NCI-H526 treated with DMSO at 0.1 percent for 48 hours (cell line): ENCODE measurements at places on chromosomes 2 and 18.
A peak's percentile ranks its signal among the peaks of the same experiment; 100 is the strongest.

DNA sequence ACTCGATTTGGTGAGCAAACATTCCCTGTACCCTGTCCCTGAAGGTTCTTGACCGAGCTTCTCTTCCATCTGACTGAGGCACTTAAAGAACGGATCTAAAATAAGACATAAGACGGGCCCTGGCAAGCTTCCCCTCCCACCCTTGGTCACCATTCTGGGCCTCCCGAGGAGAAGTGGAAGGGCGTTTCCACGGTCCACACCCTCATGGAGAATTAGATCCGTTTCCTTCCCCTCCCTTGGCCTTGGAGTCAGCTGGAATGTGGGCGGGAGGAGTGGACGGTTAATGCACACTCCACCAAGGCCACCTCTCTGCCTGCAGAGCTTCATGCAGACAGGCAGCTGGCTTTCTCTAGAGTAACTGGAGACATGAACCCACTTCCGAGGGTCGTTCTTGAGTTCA, 257.3 kb upstream of the APCDD1 start:
- no peak for DNase-seq

GRCh38 chr2:127413782-127414637, 4.2 kb upstream of the PROC start:
- DNase-seq, result no peak

DNA sequence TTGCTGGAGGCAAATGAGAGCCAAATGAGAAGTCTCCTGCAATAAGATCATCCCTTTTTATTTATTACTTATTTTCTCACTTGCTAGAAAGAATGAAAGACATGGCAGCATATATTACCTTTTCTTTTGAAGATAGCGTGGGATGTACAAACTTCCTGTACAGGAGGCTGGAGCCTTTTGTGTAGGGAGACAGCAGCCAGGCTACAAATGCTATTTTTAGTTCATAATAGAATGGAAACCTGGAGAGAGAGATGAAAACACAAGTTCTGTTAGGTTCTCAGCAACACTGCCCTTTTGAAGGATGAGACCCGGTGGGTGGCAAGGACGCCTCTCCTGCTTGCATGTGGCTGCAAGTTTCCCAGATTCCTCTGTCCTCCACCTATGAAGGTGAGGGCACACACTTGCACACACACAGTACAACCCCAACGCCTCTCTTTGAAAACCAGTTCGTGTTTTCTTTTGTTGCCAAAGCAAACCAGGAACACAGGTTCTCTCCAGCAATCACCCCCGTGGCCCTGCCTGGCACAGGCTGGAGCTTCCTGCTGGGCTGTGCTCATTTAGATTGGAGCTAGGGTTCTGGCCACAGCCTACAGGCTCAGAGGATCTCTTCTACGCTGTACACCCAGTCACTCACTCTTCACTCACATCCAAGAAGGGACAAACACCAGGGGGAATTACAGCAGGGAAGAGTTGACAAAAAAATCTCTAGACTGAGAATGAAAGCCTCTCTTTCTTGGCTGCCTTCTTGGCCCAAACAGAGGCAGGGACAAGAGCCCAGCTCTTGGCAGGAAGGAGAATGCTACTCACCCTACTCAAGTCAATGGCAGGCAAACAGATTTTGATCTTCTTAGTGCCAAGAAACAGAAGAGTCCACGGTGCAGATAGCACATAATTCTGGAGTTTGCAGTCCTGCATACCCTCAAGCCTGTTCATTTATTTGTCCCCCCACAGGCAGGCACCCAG, 55.6 kb downstream of the MRPL35 start:
- DNase-seq, result no peak

- DNase-seq, result peak; percentile 51
Measured at GRCh38 chr2:84881581-84882413, 913 bp upstream of the TRABD2A start.

DNA sequence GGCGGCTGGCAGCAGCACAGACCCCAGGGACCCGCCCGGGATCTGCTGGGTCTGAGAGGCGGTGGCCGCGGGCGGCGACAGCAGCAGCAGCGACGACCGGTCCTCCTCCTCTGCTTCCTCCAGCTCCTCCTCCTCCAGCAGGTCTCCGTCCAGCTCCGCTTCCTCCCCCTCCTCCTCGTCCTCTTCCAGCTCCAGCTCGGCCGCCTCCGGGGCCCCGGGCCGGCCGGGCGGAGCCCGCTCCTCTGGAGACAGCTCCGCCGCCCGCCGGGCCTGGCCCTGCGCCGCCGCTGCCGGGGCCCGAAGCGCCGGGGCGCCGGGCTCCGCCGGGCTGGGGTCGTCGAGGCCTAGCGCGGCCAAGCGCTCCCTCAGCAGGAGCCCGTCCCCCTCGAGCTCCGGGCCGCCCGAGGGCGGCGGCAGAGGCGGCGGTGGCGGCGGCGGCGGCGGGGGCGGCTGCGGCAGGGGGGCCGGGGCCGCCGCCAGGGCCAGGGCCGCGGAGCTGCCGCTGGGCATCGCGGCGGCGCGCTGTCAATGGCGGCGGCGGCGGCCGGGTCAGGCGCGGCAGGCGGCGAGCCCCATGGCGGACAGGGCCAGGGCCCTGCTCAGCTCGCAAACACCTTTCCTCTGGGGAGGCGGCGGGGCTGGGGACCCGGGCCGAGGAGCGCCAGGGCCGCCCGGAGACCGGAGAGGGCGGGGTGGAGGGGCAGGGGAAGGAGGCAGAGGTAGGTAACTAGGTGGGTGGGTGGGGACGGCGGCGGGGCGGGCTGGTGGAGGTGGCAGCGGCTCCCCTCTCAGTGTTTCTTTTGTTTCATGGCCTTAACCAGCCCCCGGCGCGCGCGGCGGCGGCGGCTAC, 445 bp downstream of the MEX3C start:
- peak; percentile 8 for DNase-seq

GRCh38 chr18:63119647-63120046, 199.9 kb downstream of the BCL2 start:
- DNase-seq, result peak; percentile 26

GRCh38 chr2:65443509-65444186, 11.2 kb upstream of the SPRED2 start:
- no peak for DNase-seq

DNA sequence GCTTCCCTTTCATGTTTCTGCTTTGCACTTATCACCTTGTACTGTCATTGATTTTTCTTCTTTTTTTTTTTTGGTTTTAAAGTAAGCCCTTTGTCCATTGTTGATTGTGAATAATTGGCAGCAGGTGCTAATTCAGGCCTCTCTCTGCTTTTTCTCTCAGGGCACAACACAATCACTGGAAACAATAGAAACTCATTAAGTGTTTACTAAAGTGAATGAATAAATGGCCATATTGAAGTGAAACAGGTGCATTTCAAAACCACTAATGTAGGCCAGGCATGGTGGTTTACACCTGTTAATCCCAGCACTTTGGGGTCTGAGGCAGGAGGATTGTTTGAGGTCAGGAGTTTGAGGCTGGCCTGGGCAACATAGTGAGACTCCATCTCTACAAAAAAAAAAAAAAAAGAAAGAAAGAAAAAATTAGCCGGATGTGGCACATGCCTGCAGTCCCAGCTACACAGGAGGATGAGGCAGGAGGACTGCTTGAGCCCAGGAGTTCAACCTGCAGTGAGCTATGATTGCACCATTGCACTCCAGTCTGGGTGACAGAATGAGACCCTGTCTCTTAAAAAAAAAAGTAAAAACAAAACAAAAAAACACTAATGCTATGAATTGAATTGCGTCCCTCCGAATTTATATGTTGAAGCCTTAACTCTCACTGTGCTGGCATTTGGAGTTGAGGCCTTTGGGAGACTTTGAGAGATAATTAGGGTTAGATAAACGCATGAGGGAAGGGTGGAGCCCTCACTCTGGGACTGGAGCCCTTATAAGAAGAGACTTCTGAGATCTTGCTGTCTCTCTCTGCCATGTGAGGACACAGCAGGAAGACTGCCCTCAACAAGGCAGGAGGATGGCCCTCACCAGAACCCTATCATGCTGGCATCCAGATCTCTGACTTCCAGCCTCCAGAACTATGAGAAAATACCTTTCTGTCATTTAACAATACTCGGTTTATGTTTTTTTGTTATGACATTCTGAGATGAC, 19.9 kb downstream of the SLC38A11 start:
- no peak for DNase-seq

GRCh38 chr18:79486356-79487182, 90.8 kb downstream of the NFATC1 start:
- DNase-seq, result no peak

DNA sequence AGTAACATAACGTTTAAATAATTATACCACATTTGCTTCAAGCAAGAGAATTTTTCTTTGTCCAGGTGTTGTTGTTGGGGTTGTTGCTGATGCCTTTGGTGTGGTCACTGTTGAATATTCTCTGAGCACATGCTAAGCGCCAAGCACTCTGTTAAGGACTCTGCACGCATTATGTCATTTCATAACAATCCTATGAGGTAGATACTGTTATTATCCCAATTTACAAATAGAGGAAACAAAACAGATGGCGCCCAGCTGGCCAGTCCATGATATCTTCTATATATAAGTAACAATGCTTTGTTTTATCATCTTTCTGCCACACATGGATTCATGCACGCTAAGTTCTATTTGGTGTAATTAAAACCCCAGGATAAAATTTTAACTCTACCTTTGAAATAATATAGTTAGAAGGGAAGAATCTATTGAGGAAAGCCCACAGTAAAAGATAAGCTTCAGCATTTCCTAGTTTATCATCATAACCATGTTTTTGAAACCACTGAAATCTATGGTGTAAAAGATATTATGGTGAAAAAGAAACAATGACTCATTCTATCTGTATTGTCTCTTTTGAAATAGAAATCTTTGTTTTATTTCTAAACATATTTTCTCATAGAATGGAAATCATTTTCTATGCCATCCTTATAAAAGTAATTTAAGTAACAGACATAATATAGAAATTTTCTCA, 199.7 kb downstream of the PID1 start:
- DNase-seq, result no peak

DNA sequence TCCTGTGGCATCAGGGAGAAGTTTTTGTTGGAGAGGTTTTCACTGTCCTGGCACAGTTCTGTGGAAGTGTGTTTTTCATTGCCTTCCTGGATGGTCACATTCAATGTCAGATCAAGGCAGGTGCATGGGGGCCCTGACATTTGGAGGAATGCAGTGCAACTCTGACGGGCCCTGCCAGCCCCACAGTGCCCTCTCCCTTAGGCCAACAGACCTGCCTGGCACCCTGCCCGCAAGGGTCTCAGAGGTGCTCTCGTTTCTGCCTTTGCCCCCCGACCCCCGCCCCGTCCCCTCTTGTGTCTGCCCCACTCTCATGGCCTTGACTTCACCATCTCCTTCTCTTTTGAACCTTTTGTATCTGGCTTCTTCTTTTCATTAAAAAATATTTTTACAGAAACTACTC, 257.2 kb upstream of the HDAC4 start:
- DNase-seq, result no peak

GRCh38 chr2:236404346-236404745, 140.1 kb upstream of the ASB18 start:
- no peak for DNase-seq

DNA sequence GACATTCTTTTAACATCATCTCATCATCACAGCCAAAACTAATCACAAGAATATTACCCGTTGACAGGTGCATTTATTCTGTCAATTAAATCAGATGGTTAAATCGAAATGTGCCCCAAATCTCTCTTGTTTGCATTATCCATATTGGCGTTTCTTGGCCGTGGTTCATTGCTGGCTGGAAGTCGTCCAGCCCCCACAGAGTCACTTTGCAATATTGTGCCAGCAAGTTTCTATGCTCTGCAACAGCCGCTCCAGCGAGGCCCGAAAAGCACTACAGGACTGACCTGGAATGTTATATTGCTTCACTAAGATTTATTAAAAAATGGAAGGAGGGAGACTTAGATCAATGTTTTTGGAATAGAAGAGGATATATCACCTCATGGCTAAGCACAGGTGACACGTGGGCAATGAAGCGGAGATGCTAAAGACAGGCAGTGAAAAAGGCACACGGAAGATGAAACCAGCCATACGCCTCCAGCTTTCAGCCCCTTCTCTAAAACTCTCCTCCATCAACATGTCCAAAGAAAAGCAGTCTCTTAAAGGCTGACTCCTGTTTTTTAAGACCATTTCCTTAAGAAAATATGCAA, 176.8 kb upstream of the VRK2 start:
- DNase-seq, result peak; percentile 60

- no peak for DNase-seq
Measured at GRCh38 chr2:16952368-16952767, 286.7 kb upstream of the CYRIA start.

GRCh38 chr2:126253669-126254068, 402.3 kb upstream of the GYPC start:
- DNase-seq, result no peak

GRCh38 chr2:43003702-43004101, 211.3 kb upstream of the HAAO start:
- DNase-seq, result no peak

DNA sequence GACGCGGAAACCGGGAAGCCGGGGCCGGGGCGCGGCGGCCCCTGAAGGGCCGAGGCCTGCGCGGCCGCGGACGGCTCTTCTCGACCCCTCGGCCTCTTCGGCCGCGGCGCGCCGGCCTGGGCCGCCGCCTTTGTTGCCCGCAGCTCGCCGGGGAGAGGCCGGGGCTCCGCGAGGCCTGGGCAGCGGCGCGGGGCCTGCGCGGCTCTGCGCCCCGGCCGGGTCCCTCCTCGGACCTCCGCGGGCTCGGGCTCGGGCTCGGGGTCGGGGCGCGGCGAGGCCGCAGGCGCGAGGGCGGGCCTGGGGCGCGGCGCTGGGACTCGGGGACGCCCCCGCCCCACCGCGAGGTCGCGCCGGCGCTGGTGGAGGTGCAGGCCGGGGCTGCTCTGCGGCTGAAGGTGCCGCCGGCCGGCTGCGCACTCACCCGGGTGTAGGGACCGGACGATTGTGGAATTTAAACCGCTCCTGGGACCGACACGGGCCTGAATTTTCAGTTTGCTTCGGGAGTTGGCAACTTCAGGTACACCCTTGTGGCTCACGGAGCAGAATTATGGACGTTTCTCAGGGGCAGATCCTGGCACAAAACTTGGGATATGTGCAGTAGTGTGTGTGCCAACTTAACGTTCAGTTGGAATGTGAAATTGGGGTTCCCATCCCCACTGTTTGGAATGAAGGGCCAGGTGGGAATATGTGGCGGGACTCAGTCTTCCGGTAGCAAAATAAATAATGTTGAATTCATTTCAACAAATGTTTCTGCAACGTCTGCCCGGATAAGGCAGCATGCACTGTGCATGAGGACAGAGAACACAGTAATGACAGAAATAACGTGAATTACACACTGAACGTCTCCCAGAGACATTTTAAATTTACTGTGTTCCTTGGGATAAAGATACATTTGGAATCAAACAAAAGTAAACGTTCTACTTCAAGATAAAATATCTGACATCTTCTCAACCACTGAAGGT, 787 bp downstream of the SOCS6 start:
- peak; percentile 52 for DNase-seq

- no peak for DNase-seq
Measured at GRCh38 chr18:63736876-63737275, 34.1 kb downstream of the SERPINB11 start.

GRCh38 chr2:16247326-16248122, 307.2 kb downstream of the MYCN start:
- DNase-seq, result no peak

DNA sequence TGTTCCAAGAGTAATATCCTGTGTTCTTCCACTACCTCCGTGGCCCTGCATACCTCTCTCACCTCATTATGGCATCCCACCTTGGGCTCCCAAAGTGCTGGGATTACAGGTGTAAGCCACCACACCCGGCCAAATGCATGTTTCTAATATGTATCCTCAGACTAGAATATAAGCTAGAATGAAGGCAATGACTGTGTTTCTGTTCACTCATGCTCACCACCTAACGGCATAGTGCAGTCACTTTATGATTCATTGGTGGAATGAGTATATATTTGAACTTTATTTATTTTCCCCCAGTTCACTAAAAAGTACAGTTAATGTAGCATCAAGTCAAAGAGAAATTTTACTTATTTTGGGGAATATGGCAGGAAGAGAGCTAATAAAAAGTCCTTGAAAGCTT, 11.3 kb downstream of the PIGN start:
- no peak for DNase-seq

GRCh38 chr18:13465124-13465446, 246.5 kb downstream of the LDLRAD4 start:
- DNase-seq, result no peak
